ENCODE measurements at places on chromosomes 16 and 17.
A peak's percentile ranks its signal among the peaks of the same experiment; 100 is the strongest.

- no peak for DNase-seq
These were observed 114.2 kb upstream of the TMEM97 start for GRCh38 chr17:28204751-28205150.

DNA sequence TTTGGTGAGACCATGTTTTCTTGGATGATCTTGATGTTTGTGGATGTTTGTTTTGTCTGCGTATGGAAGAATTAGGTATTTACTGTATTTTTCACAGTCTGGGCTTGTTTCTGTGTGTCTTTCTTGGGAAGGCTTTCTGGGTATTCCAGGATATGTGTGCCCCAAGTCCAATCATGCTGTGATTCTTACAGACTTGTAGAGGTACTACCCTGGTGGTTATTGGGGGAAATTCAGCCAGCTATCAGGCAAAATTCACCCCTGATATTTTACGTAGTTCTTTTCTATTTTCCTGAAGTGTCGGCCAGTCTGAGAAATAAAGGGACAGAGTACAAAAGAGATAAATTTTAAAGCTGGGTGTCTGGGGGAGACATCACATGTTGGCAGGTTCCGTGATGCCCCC lies 33.4 kb upstream of the ARL4D start:
- no peak for DNase-seq

GRCh38 chr16:81251871-81252270 lies 13.4 kb downstream of the BCO1 start:
- no peak for DNase-seq

DNA sequence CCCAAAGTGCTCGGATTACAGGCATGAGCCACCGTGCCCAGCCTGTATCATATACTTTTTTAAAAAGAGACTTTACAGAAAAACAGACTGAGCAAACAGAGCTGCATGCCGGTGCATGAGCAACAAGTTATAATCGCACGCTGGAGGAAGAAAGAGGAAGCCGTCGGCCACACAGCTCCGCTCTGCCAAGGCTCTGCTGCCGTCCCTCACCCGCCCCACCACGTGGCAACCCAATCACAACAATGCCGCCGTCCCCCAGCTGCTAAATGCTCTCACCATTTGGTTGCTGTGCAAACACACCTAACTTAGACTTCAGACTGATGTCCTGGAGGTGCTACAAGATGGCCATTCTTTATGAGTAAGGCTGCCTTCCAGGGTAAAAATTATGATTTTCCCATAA lies 83.5 kb downstream of the ADCY9 start:
- peak; percentile 13 for DNase-seq

GRCh38 chr16:49874613-49875237 lies 18.8 kb upstream of the ZNF423 start:
- DNase-seq = no peak

DNA sequence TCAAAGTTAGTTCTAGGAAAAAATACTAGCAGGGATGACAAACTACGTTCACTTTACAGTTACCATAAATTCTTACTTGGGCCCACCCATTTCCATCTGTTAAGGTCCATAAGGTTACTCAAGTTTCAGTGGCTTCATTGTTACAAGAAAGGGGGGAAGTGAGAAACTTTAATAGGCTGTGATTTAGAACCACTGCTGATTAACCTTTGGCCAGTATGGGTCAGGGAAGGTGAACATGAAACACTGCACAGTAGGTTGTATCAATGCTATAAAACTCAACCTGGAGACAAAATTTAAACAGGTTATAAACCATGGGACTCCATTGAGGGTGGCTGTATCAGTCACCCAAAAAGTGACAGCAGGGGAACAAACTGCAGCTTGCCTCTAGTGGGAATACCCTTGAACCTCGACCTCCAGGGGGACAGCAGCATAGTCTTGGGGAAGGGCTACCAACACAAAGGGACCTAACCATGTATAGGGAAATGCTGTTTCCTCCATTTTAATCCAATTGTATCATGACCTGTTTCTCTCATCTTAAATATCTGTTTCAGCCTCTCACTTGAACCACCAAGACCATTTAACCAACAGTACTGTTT lies 10.4 kb downstream of the PTRH2 start:
- DNase-seq = no peak

- DNase-seq = peak; percentile 47
These were observed 11.6 kb downstream of the FBXL19 start for GRCh38 chr16:30934827-30935557.

DNA sequence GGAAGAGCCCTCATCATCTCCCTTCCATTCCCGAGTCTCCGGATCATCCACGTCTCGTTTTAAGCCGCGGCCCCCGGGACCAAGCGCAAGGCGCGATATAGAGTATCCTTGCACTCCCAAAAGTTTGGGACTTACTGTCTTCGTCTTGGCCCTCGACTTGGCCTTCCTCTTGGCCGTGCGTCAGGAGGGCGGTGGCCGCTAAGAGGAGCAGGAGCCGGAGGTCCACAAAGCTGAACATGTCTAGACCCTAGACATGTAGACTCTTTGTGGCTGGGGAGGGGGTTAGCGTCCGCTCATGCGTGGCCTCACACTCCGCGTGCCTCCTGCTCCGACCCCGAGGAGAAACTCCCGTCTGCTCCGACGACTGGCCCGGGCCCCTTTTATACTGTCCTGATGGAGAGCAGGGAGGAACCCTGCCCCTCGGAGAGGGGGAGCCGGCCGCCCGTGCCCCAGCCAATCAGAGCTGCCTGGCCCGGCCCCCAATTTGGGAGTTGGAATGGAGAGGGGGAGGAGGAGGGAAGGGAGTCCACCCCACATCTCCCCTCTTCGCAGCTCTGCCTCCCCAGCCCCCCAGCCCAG lies at the start of gene COL1A1:
Gene COL1A1, minus strand, starts transcription at position 356 of the 579 bp plus-strand sequence. Its CDS starts 118 bp downstream, at position 238.
- no peak for DNase-seq

DNA sequence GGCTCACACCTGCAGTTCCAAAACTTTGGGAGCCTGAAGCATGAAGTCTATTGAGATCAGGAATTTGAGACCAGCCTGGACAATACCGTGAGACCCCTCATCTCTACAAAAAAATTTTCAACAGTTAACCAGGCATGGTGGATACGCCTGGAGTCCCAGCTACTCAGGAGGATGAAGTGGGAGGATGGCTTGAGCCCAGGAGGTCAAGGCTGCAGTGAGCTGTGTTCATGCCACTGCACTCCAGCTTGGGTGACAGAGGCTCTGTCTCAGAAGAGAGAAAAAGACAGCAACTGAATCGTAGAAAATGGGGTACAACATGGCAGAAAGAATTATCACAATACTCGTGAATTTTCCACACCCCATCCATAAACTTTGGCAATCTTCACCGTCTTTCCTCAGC lies 3.2 kb downstream of the CRK start:
- DNase-seq = no peak

GRCh38 chr17:49339354-49339753 lies 22.7 kb downstream of the ZNF652 start:
- DNase-seq = no peak

DNA sequence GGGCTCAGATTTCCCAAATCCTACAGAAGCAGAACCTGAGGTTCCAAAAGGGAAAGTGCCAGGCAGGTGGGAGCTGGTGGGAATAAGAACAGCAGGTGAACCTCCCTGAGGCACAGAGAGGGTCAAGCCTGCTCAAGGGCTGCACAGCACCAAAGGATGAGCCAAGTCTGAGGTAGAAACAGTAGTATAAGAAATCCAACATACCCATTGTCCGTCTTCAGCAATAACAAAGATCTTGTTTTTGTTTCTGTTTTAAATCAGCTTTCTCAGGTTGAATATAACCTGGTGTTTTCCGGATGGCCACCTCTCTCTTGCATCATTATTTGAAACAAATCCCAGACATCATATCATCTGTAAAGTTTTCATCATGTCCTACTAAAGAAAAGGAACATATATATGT lies 10.6 kb upstream of the CES3 start:
- DNase-seq = no peak

- DNase-seq = no peak
These were observed 33.6 kb upstream of the CPPED1 start for GRCh38 chr16:12837291-12837690.

DNA sequence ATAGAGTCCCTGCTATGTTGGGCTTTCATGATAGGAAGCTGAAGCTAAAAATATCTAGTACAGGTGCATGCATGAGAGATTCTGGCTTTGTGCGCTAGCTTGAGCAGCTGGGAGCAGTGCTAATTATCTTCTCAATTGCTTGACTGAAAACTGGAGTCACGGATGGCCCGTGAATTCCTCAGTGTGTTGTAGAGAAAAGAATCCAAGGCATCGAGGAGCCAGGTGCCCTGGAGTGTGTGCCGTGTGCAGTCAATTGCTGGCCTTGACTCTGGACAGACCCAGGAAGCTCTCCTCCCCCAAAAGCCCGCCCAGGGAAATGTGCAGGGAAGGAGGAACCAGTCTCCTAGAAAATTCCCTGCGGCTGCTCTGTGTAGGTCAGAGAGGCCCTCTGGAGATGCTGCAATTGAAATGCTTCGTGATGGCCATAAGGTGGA lies 14.2 kb downstream of the LGALS3BP start:
- DNase-seq = no peak
